Activated naive CD4-positive, alpha-beta T cell treated with anti-CD3 and anti-CD28 coated beads, Interleukin-2, amount 50 U/mL, for 16 hours (primary cell): ENCODE measurements at places on chromosomes 3 and 15.
A peak's percentile ranks its signal among the peaks of the same experiment; 100 is the strongest.

DNA sequence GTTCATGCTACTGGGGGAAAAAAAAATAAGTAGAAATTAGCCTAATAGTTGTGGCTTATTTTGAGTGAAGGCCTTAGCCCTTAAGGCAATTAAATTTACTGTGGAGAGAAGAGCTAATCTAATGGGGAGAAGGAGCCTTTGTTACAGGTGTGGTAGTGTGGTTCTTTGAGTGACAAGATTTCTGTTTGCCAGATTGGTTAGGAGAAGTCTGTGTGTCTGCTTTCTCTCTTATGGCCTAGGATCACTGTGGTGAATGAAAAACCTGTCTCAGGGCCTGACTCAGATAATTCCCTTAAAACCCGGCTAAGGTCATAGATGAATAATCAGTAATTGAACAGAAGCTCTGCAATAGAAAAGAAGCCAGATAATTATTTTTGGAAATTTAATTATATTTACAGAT is 27.0 kb downstream of the OPA1 start:
- DNase-seq = no peak

- DNase-seq = no peak
Observed at GRCh38 chr3:152688313-152688712, 146.6 kb upstream of the P2RY1 start.

DNA sequence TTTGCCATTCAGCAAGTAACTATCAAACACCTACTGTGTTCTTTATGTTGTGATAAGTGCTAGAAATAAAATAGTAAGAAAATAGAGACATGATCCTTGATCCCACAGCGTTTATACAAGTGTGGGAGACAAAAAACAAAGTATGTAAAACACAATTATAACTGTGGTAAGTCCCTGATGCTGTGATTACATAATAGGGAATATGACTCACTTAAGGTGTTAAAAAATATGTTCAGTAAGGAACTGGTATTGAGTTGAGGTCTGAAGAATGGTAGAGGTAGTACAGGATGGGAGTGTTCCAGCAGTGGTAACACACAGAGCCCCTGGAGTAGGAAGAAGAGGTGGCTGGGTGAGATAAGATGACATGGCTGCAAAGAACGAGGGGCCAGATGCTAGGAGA is 132.1 kb upstream of the TMC3 start:
- DNase-seq = no peak

DNA sequence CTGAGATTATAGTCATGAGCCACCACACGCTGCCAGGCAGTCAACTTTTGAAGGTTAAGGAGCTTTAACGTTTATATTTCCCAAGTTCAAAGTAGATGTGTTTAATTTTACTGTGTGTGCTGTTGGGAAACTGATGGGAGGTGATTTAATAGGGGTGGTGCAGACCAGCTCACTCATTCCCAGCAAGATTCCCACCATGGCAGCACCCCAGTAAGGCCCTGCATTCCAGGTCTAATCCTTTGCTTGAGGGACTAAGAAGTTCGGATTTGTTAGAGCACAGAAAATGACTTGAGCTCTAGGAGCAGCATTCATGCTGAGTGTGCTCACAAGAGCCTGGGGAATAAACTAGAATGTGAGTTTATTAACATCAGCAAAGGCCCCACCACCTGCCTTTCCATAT is 25.2 kb downstream of the TSEN2 start:
- no peak for DNase-seq

DNA sequence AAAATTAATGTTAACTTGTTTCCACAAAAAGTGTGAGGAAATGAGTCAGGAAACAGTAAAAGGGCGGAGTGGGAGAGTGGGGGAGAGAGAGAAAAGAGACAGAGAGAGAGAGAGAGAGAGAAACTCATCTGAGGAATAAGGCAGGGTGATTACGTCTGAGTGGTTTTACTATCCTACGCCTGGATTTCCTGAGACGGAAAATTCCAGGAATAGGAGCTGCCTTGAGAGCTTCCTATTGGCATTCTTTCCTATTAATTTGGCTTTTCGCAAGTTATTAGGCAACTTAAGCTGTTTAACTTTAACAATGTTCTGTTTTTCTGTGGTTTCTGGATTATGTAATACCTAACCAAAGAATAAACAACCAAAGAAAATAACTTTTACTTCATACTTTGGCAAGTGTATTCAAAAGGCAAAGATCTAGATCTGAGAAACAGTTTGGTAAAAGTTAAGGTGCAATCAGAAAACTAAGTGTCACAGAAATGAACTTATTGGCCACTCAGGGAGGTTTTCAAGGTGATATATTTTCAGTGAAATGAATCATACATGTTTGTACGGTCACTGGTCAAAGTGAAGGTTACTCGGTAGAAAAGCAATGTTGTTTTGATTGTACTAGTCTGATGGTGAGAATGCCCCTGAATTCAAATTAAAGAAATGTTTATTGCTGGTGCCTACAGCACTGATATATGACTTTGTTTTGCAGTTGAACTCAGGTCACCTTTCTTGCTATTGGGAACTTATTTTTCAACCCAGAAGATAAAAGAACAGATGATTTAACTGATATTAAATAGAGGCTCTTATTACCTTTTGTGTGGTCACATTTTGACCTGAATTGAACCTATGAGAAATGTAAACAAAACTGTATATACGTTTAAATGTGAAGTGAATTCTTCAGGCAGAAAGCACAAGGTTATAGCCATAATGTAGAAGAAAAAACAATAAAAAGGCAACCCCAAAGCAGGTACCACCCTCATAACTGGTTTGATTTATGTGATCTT is 39.9 kb upstream of the TNFSF10 start:
- peak; percentile 29 for DNase-seq
